Esophagus muscularis mucosa (tissue), 4 donors: ENCODE measurements at places on chromosomes 5 and 9. TPM values are rescaled to one million over a fixed set of nuclear protein-coding genes. Genes with fewer than 3 reads are reported as not detected.

FAM221B gene
- total RNA-seq: not detected

QRFP gene
- not detected for total RNA-seq

TJP2 gene
- 128 TPM for total RNA-seq

LMAN2 gene
- 104 TPM for total RNA-seq

ADGRD2 gene
- total RNA-seq: not detected

SLC6A19 gene
- total RNA-seq: not detected

PTPRD gene
- 6.6 TPM for total RNA-seq
